ENCODE measurements at places on chromosomes 13 and 19.

GRCh38 chr13:26957182-26957581, 196.6 kb upstream of the GPR12 start:
- DNase-seq = no peak

- DNase-seq = no peak
Measured at GRCh38 chr13:60175571-60175970, 11.8 kb upstream of the DIAPH3 start.

DNA sequence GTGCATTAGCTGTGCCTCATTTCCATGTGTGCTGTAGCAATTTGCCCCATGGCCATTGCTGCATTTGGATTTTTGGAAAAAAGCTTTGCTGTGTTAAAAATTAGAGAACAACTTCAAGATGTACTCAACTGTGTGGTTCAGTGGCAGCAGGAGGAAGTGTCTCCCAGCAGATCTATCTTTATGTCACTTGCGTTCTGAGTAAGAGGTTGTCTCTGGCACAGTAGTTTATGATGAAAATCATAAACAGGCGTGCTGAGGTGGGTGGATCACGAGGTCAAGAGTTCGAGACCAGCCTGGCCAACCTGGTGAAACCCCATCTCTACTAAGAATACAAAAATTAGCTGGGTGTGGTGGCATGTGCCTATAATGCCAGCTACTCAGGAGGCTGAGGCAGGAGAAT, 29.0 kb upstream of the RNF17 start:
- DNase-seq = no peak

DNA sequence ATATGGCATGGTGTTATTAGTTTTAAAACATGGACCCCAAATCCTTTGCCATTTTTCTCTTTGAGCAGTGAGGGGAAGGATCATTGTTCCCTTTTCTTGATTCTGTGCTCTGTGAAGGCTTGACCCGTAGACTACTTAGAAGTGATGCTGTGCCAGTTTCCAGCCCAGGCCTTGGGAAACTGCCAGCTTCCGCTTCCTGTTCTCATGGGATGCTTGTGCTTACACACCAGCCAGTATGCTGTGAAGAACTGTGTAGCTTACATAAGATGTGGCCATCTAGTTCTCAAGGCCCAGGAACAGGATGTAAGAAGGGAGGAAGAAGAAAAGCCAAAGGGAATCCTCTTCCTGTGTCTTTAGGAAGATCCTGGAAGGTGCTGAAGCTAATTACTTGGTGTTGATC, 180.9 kb downstream of the PCCA start:
- no peak for DNase-seq

DNA sequence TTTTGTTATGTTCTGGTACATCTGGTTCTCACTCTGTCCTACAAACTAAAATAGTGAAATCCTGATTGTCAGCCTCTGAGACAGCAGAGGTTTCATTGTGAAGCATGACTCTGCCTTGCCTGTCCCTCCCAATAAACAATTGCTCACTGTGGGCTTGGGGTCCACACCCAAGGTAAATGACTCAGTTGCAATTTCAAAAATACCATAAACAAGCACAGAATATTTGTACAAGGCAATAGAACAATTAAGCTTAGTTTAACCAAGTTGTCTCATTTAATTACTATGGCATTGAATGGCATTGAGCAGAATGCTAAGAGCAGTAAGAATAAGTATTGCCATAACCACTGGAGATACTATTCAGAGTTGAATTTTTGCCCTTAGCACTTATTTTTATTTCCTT, 353.6 kb downstream of the SPRY2 start:
- no peak for DNase-seq
